ENCODE measurements at places on chromosomes 6 and 20.

- DNase-seq: peak; percentile 98
Observed at GRCh38 chr6:31702819-31703716, at the start of gene ABHD16A. Gene ABHD16A (minus strand): TSS chr6:31703324. CDS start chr6:31703281, 43 bp downstream.

DNA sequence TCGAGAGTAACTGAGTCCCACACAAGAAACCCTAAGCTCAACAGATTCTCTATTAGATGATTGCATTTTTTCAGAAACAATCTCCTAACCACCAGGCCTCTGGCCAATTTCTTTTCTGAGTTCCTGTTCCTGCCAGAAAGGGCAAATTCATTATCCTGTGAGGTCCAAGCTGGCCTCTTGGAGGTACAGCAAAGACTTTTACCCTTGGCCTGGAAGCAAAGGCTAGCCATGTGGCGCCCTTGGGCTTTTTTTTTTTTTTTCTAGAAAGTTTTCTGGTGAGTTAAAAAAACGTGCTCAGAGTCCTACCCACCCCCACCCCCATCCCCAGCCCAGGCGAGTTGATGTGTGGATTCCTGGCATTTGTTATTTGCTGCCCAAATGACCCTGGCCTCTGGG is 59.0 kb upstream of the EEF1A1 start:
- no peak for DNase-seq

GRCh38 chr6:48183178-48183577 is 72.2 kb upstream of the PTCHD4 start:
- no peak for DNase-seq

- DNase-seq: no peak
Observed at GRCh38 chr6:53029761-53030160, 34.7 kb upstream of the GSTA4 start.

- no peak for DNase-seq
Observed at GRCh38 chr6:157962601-157963302, 18.9 kb upstream of the SYNJ2 start.

GRCh38 chr6:110053395-110054240 is 75.5 kb downstream of the GPR6 start:
- DNase-seq: no peak

DNA sequence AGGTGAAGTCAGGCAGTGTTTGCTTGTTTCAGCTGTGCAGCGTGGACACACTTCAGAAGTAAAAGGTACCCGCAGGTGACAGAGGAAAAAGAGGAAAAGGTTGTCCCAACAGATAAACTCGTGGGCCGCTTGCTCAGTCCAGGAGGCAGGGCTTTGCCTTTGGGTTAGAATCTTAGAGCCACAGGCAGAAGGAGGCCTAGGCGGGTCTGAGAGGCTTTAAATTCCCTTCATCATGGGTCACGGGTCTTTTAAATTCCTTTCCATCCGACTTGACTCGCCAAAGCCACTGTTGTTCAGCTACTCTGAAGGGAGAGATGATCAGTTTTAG is 48.2 kb downstream of the AGPAT4 start:
- no peak for DNase-seq

GRCh38 chr20:23135449-23136420 is 49.6 kb upstream of the CD93 start:
- DNase-seq: no peak

- DNase-seq: no peak
Observed at GRCh38 chr20:32780749-32781655, 18.8 kb downstream of the DNMT3B start.

GRCh38 chr6:113528111-113528510 is 329.0 kb upstream of the MARCKS start:
- DNase-seq: no peak

DNA sequence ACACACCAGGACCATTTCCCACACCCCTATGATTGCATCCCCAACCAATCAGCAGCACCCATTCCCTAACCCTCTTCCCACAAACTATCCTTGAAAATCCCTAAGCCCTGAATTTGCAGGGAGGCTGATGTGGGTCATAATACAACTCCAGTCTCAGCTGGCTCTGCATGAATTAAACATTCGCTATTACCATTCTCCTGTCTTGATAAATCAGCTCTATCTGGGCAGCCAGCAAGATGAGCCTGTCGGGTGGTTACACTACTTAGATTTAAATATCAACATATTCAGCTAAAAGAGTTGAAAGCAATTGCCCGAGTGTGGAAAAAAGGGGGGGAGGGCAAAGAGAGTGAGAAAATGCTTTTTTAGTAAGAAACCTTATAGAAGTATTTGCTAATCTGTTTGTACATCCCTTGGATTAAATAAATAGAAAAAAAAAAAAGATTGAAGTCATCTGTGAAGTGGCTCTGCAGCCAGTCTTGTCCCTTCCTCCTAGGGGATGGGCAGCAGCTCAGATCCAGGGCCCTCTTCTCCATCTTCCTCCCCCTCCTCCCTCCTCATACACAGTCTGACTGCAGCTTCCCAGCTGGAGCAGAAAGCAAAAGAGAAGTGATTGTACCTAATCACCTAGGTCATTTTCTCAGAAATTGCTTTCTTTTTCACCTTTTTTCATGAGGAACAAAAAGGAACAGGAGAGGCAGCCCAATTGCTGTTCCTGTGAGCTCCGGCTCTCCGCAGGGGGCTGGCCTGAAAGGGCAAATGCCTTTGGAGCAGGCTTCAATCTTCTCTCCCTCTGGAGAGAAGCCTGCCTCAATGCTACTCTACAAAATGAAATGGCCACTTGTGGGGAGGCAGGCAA is 356.6 kb upstream of the SULF2 start:
- no peak for DNase-seq

- no peak for DNase-seq
Observed at GRCh38 chr6:33252759-33253158, 18.9 kb downstream of the VPS52 start.

DNA sequence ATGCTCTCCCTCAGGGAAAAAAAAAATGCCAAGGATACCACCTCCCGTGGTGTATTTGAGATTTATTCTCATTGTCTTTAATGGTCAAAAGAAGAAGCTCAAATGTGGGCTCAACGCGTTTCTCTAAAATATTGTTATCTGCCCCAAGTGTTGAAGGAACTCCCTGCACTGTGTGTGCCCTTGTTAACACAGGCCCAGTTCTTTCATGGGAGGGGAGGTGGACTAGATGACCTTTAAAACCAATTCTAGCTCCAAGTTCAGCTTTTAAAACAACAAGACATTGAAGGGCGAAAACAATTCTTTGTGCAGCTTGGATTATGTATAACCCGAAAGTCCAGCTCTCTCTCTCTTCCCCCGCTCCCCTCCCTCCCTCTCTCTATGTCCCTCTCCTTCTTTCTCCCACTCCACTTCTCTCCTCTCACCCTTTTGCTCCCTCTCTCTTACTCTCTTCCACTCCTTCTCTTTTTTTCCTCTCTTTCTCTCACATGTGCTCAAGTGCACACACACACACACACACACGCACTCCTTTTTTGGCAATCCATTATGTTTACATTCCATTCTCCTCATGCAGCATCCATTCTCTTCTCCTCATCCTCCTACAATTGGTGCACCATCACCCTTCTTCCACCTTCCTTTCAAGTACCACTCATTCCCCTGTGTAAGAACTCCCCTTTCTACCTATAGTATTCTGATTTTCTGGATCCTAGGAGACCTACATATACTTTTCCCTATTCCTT is 8.5 kb downstream of the HLA-DMB start:
- no peak for DNase-seq

GRCh38 chr20:41572010-41572572 is 46.1 kb downstream of the CHD6 start:
- DNase-seq: no peak

DNA sequence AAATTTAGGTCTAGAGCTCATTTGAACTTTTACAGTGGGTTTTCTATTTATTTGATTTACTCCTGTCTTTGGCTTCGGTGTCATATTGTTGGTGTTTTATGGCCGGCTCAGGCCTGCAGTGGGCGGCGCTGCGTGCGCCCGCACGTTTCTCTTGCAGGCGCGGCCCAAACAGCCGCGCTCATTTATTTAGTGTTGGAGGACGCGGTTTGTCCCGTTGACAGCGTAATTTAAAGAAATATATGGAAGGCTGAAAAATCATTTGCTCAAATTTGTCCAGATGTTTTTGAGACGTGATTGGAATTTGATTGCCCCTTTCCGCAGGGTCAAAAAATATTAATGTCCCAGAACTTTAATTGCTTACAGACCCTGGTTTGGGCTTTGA is 22.1 kb downstream of the TFAP2B start:
- no peak for DNase-seq

DNA sequence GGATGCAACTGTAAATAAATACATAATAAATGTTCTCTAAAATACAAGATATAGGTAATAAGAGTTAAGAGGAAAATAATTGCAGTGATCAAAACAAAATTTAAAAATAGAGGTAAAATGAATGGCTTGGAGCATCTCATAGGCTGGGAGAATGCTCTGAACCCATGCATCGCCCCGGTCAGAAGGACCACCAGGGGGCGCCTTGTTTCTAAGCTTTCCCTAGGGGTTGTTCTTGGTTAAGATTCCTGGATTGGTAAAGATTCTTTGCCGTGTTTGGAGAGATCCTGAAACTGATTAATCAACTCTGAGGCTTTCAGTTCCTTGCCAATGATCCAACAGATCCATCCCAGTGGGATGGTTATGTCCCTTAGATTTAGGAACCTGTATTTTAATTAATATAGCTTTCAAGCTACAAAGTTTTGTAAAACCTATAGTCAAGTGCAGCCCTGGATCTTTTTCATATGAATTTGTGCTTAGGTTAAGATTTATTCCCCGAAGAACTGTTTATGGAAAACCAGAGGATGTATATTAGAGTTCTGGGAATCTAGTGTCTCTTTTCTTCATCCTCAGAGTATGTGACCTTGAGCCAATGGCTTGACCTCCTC is 45.3 kb upstream of the PRELID3B start:
- peak; percentile 93 for DNase-seq

- DNase-seq: no peak
Observed at GRCh38 chr6:36655085-36655724, 23.3 kb upstream of the CDKN1A start.

DNA sequence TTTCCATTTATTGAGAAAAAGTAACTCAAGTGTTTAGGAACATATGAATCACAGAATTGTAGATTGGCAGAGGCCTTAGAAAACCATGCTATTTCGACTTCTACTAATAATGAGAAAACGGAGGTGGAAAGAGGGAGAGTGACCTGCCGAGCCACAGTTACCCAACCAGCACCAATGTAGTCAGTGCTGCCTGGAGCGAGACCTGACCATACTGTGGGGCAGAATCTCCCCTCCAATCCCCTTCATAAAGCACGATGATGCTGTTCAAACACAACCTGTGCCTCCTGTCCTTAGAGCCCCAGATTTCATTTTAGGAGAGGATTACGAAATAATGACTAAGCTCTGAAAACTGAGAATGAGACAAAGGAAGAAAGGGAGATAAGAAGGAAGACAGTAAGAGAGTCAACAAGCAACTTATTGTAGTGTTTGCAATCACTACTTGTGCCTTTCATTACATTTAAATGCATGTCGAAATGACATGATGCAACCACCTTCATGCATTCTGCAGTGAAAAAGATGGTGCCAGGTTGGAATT is 70.6 kb downstream of the ATXN1 start:
- peak; percentile 51 for DNase-seq

GRCh38 chr6:45328523-45328922 is 393 bp downstream of the RUNX2 start:
- DNase-seq: no peak

DNA sequence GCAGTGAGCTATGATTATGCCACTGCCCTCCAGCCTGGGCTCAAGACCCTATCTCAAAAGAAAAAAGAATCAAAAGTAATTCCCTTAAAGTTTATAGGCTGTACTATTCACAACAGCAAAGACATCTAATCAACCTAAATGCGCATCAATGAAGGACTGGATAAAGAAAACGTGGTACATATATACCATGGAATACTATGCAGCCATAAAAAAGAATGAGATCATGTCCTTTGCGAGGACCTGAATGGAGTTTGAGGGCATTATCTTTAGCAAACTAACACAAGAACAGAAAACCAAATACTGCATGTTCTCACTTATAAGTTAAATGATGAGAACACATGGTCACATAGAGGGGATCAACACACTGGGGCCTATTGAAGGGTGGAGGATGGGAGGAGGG is 16.7 kb downstream of the ZNFX1 start:
- no peak for DNase-seq
